HS-27A (cell line): ENCODE measurements at places on chromosomes 2 and 18.

GRCh38 chr2:16537347-16537746, 128.3 kb downstream of the CYRIA start:
- no peak for DNase-seq

DNA sequence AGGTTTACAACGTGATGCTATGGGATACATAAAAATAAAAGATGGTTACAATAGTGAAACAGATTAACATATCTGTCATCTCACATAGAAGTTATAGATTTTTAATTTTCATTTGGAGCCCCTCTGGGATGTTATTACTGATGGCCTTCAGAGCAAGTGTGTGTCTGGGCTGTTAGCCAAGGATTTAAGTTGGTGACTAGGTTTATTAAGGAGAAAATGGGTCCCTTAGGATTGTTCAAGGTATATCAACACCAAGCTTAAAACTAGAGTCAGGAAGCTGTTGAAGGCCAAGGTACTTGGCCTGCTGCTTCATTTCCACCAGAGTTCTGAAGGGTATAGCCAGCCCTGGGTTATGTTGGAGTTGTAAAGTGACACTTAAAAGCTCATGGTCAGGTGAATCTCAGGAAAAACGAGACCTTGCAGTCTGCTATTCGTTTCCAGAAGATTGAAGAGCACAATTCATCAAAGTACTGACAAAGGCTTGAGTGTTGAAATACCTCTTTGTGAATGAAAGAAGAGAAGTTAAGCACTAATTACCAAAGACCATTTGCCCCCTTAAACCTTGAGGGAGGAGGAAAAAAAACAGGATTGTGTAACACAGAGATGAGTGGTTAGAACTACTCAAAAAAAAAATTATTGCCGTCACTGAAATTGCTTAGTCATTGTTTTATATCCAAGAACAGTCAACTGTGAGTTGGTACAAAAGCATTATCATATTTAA, 48.4 kb downstream of the MAP2 start:
- no peak for DNase-seq

DNA sequence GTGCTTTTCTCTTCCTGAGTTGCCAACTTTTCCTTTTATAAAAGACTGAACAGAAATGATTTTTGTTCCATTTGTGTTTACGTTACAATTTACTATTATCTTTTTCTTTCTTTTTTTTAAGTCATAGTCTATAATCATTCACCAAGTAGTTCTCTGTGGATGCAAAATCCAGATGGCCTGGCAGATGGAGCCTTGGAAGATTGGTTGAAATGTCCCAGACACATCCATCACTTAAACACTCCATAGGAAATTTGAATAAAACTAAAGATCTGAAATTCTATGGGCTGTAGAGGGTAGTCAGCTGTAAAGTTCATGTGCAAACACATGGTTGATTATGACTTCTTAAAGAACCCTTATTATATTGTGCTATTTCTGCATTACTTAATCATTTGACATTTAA, 164.8 kb upstream of the DOCK10 start:
- DNase-seq: no peak

DNA sequence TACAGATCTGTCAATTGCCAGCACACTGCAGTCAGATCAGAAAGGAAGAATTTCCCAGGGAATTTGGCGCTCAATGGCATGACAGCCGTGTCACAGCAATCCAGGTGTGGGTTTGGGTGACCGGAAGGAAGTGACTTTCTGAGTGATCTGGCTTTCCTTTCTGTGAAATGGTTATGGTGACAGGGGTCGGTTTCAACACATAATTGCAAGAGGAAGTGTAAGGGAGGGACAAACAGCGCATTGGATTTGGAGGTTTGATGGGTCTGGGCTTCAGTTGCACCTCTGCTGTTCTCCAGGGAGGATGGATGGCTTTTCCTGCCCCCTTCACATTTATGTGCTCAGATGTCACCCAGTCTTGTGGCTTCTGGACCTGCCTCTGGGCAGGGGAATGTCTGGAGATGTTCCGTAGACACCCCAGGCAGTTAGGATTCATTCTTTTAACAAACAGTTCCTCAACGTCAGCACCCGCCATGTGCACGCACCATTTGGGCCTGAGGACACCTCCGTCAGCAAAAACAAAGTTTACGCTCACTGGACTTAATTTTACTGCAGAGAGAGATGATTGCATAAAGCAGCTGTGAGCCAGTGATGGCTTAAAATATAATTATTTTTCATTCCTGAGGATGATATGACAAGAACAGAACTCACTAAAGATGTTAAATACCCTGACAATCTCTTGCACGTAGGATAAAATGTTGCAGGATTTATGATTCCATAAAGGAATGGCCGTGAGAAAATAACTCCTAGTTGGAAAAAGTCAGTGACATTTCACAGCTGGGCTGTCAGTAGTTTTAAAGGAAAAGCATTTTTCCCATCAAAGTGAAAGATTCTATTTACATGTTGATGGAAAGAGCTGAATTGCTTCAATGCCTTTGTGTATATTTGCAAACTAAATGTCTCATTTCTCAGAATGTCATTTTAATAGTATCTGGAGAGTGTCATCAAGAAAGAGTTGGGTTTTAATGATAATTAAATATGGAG, 36.9 kb downstream of the MBP start:
- no peak for DNase-seq

GRCh38 chr2:96756788-96757476, 3.8 kb upstream of the CNNM4 start:
- no peak for DNase-seq

DNA sequence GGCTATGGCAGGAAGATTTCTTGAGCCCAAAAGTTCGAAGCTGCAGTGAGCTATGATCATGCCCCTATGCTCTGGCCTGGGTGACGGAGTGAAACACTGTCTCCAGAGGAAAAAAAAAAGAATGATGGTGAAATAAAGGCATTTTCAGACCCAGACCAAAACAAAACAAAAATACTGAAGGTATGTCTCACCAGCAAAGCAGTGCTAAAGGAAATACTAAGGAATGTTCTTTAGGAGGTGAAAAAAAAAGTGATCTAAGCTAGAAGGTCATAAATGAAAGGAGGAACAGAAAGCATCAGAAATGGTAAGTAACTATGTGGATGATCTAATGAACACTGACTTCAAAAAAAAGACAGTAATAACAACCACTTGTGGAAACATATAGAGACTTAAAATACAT, 18.7 kb downstream of the SS18 start:
- no peak for DNase-seq

DNA sequence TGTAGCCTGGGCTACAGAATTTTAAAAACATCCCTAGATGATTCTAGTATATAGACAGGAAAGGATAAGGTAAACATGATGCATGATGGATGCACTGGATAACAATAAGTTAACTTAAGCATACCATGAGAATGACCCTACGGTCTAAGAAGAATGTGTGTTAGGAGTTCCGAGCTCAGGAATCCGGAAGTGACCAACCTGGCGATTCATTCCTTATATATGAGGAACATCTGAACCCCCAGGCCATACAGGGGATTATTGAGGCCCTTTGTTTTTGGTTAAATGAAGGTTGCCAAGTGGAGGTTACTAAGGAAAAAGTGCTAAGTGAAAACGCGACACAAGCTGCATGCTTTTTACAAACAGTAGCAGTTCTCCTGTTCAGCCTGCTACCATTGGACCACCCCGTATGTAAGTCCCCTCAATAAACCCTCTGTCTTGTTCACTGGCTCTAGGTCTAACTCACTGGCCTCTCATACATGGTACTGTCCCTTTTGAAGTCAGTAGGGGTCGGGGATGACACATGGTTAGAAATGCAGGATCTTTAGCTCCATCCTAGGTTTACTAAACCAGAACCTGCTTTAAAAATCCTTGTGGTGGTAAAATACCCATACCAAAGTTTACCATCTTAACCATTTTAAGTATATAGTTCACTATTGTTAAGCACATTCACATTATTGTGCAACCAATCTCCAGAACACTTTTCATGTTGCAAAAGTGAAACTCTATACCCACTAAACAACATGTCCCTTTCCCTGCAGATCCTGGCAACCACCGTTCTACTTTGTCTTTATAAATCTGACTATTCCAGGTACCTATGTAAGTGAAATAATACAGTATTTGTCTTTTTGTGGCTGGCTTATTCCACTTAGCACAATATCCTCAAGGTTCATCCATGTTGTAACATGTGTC, 111.0 kb upstream of the MAP4K3 start:
- DNase-seq: no peak

- DNase-seq: no peak
Measured at GRCh38 chr2:96961210-96961950, 25.0 kb downstream of the FAM178B start.

GRCh38 chr2:25194576-25195122, 26.3 kb upstream of the POMC start:
- DNase-seq: no peak

- DNase-seq: no peak
Measured at GRCh38 chr2:210546424-210547208, 9.8 kb upstream of the CPS1 start.

DNA sequence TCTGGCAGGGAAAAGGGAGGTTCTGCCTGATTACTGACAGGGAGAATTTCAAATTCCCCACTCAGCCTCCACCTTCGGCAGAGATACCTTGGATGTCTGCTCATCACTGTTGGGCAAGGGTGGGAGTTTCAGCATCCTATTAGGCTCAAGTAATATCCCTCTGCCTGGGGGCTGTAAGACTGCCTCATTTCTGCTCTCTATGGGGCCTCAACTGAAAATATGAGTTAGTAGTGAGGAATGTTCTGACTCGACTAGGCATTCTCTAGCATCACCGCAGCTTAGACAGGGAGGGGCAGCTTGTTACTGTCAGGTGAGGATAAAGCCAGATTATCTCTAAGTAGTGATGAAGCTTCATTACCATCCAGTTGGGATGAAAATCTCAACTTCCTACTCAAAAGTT, 87.7 kb upstream of the LRP1B start:
- no peak for DNase-seq

DNA sequence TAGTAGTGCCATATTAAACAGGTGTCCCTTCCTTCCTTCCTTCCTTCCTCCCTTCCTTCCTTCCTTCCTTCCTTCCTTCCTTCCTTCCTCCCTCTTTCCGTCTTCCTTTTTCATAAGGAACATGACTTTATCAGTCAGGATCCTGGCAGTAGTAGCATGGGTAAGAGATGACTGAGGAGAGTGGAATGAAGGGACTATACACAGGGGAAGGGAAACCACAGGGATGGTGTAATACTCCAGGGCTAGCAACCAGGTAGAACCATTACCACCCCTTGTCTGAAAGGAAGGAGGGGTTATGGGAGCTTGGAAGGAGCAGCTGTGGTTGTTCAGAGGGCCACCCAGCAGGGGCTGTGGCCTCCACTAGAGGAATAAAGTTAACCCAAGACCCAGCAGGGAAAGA, 23.2 kb upstream of the KDM3A start:
- DNase-seq: no peak

- no peak for DNase-seq
Measured at GRCh38 chr2:45964906-45965305, 313.4 kb downstream of the PRKCE start.

DNA sequence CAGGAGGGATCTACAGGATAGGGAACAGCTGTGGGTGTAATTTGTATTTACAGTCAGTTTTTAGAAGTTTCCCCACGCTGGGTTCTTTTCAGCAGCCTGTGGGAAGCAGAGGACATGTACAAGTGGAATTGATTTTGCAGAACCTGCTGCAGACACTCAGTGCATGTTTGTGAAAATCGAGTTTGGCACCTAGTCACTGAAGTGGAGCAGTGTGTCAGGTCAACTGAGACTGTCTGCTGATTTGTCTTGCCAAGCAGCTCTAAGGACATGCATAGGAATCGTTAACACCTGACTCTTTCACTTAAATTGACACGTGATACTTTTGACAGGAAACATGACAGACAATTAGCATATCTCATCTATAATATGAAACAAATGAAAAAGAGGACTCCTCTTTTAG, 416.6 kb downstream of the TMX3 start:
- no peak for DNase-seq

DNA sequence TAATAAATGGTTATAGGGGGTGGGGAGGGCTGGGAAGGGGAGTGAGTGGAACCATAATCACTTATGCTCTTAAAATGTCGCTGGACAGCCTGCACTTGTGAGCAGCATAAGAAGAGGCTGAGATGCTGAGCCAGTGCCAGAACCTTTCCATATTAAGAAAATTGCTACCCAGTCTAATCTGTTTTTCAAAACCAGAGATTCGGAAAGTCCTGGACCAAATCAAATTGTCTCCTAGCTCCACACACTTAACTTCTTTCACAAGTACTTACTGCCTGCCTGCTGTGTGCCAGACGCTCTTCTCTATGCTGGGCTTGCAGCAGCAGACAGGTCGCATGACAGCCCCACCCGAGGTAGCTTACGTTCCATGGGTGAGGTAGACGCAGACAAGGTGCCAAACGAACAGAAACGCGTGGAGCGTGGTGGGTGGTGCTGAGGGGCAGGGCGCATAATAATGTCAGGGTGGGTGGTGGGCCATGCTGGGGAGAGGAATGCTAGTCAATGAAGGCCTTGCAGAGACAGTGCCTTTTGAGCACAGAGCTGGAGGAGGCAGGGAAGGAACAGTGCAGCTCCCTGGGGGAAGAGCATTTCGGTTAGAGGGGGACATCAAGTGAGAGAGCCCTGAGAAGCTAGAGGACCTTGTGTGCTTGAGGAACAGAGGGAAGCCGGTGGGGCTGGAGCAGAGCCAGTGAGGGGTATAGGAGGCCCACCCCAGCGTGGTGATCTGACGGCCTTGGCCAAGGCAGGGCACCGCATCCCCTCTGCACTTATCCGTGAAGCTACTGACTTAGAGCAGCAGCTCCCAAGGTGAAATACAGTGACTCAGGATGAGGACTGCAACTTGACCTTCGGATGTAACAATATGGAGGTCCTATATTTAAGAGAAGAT, 123.5 kb upstream of the DAPL1 start:
- no peak for DNase-seq

- DNase-seq: no peak
Measured at GRCh38 chr2:165067643-165068486, 112.5 kb upstream of the SLC38A11 start.

DNA sequence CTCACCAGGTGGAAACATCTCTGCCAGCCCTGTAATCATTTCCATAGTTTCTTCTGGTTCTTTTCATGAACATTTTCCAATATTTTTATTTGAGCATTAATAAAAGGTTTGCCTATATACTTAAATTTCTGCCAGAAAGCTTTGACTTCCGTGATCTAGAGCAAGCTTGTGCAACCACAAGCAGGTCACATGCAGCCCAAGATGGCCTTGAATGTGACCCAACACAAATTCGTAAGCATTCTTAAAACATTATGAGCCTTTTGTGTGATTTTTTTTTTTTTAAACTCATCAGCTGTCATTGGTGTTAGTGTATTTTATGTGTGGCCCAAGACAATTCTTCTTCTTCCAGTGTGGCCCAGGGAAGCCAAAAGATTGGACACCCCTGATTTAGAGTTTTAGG, 51.6 kb downstream of the NEDD4L start:
- DNase-seq: no peak

DNA sequence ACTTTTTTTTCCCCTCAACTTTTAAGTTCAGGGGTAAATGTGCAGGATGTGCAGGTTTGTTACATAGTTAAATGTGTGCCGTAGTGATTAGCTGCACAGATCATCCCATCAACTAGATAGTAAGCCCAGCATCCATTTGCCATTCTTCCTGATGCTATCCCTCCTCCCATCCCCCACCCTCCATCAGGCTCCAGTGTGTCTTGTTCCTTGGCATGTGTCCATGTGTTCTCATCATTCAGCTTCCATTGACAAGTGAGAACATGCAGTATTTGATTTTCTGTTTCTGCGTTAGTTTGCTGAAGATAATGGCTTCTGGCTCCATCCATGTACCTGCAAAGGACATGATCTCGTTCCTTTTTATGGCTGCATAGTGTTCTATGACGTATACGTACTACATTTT, 47.2 kb upstream of the STON1 start:
- no peak for DNase-seq
